ENCODE measurements at places on chromosomes 6 and 20. TPM values are rescaled to one million over a fixed set of nuclear protein-coding genes. Genes with fewer than 3 reads are reported as not detected.

- no peak for DNase-seq
Measured at GRCh38 chr6:136608991-136609390, 58.8 kb upstream of the MAP7 start.

DNA sequence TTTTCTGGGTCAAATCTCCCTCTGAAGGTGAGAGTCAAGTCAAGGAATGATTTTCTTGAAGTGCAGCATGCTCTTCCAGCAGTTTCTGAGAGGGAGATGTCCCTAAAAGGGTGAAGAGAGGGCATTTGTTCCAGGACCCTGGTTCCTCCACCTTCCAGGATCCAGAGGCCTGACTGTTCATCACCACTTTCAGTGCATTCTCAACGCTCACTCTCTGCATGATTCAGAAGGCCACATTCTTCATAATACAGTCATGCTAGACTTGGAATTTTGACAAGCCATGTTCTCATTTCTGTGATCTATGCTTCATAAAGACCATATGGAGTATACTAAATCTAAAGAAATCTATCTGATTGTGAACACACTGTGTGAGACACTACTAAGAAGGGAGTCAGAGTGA, 85.1 kb downstream of the PDE7B start:
- no peak for DNase-seq

DNA sequence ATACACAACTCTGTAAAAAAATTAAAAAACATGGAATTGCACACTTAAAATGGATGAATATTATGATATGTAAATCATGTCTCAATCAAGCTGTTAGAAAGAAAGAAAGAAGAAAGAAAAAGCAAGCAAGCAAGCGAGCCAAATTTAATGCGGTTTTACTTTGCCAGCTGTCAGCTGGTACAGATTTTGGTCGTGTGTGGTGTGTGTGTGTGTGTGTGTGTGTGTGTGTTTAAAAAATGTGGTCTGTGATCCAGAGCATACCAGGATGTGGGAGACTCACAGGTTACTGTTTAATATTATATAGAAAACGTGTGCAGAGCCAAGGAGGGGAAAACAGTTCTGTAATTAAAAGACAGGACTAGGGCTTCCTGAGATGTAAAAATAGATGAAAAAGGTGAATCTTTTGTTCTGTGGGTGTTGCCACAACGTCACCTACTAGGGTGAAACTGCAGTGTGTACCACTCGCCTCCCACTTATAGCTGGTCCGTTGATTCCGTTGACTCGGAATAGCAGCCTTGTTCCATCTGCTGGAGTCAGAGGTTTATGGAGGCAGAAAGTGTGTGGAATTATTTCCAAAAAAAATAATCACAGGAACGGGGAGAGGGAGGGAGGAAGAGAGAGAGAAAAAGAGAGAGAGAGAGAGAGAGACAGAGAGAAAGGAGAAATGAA, 197.7 kb downstream of the BCAS1 start:
- no peak for DNase-seq

DNA sequence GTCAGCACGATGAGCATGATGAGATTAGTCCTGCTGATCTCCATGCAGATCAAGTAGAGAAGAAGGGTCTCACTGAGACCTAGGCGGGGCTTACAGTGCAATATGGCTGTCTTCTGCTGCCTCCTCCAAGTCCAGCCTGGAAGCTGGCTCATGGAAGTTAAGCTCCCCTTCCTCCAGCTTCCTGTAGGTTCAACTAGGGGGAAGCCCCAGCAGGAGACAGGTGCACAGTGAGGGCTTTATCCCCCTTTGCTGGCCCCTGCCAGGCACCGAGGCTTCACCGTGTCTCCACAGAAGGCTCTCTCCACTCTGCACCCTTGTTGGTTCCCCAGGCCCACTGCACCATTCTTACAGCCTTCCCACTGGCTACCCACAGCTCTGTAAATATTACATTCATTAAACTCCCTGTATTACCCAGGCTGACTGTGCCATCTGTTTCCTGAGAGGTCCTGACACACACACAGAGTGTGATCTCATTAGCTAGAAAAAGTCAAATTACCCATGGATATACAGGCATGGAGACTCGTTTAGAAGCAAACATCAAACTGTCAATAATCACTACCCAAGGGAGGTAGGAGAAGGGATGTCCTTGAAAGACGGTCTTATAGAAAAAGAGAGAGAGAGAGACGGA, 90.4 kb downstream of the SLC2A10 start:
- no peak for DNase-seq

DNA sequence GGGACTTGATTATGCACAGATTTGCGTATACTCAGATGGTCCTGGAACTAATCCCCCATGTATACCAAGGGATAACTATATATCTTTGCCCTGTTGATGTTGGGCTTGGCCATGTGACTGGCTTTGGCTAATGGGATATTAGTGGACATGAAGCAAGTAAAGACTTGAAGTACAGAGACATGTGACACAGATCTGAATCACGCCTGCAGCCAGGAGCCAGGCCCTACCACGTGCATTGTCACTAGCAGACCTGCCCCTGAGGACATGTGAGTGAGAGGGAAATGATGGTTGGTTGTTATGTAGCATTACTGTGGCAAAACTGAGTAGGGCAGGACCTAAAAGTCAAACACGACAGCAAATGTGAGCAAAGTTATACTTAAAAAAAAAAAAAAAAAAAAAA, 155.7 kb downstream of the AKAP7 start:
- no peak for DNase-seq

GRCh38 chr6:117976030-117976651, 69.1 kb downstream of the SLC35F1 start:
- DNase-seq, result no peak

DNA sequence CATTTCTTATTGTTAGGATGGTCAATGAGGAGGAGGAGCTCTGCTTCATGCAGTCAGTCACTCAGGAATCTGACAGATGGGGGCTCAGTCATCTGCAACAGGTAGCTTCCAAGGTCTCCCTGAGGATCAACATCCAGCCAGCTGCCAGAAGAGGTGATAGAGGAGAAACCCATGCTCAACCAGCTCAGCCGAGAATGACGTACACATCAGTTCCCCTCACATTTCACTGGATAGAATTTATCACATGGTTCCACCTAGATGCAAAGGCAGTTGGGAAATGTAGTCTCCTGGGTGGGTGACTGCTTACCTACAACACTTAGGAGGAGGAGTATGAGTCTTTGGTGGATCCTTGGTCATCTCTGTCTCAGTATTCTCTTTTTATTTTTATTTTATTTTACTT, 144.5 kb downstream of the CEBPB start:
- no peak for DNase-seq

DNA sequence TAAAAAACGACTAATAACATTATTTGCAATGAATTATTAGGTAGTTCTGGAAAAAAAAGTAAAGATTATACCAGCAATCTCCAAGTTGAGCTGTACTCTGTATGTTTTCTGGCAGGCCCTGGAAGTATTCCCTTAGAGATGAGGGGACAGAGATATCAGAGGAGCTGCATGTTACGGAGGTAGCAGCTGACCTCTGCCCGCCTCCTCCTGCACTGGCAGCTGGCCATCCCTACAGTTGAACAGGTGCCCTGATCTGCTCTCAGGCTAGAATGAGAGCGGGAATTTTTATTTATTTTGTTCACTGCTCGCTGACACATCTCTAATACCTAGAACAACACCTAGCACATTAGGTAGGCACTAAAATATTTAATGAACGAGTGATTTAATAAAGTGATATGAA, 23.1 kb downstream of the FBXL4 start:
- peak; percentile 76 for DNase-seq

- DNase-seq, result no peak
Measured at GRCh38 chr6:45398075-45398813, 20.5 kb upstream of the SUPT3H start.

DNA sequence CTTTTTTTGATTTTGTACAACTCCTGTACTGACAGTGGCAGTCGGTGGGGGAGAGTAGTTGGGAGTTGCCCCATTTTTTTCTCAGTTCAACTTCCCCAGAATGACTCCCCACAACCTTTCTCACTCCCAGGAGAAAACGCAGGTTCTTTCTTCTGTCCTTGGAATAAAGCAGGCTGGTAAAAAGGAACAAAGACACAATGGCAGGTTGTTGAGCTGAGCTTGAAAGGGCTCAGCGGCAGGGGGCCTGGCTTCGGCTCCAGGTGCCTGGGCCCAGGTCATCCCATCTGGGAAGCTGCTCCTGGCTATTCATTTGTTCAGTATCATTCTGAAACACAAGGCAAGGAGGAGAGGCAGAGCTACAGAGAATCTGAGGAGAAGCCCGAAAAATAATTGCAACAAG, 46.2 kb downstream of the PROKR2 start:
- DNase-seq, result no peak

GRCh38 chr6:25958700-25959162, 3.9 kb upstream of the TRIM38 start:
- DNase-seq, result no peak

DNA sequence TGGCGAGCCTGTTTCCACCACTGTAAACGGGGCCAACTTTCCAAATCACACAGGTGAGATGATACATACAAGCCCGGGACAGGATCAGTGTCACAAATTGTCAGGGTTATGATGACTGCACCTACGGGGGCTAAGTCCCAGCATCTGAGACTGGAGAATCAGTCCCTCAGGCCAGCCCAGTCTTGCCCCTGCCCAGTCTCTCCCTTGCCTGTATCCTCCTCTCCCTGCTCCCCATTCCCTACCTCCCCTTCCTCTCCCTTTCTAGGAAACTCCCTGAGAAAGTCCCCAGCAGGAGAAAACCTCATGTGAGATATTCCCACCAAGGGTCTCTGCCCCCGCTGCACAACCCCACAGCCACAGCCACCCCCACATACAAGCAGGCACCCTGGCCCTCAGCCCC, 1.5 kb downstream of the FOXS1 start:
- DNase-seq, result no peak

GRCh38 chr6:34144581-34145160, 1.2 kb downstream of the GRM4 start:
- DNase-seq, result no peak

DNA sequence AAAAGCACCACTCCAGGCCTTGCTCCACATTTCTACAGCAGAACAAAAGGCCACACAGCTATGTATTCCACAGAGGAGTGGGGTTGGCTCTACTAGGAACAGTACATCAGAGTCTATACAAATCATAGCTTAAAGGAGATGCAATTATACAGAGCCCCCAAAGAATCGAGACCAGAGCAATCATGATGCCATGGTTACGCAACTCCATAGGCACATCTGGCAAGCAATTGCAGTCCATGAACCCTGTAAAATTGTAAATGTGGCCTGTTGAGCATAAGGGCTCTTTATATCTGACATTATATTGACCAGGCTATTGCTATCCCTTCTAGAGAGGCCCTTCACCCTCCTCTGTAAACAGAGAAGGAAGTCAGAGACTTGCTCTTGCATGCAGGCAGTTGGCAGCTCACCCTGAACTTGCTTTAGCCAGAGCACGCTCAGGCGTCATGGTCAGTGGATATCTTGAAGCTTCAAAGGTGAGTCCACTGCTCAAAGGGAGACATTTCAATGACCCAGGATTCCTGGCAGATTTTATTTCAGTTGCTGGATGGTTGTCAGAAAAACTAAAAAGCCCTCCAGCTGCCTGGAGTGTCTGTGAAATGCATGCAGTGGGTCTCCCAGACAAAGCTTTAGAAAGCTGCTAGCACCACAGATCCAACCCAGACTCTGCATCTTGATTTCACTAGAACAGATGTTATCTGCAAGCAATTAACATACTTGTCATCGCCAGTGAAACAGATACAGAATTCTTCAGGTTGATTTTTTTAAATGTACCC, 357.2 kb downstream of the CENPW start:
- no peak for DNase-seq

DNA sequence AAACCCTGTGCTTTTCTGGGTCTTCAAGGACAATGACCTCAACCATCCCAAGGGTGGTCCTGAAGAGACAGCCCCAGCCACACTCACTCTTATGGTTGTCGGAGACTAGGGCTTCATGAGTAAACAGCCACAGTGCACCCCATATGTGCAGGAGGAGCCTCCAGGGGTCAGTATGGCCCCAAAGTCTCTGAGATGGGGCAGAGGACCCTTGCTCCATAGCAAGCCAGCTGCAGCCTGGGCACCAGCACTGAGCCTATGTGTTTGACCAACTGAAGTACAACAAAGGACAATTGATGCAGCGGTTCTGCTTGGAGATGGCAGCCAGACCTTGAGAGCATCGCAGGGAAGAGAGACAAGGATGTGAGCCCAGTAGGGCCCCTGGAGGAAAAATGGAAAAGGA, 112.2 kb downstream of the LRFN2 start:
- DNase-seq, result no peak

- DNase-seq, result no peak
Measured at GRCh38 chr6:8240301-8240700, 138.0 kb upstream of the EEF1E1 start.

The OTOR gene
- not detected for total RNA-seq

DNA sequence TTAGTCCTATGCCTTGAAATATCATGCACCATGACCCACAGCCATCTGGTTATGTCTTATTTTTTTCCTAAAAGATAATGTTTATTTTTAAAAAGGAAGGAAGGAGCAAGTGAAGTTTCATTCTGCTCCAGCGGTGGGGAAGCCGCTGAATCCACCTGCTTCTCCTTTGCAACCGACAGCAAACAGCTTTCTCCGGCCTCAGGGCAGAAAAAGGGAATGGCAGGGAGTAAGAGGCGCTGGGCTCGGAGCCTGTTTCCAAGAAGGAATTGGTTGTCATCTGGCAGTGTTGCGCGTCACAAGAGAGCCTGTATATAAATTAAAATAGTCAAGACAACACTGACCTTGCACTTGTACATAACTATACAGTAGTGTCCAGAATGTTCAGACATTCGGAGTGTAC, 14.2 kb downstream of the GFRA4 start:
- DNase-seq, result no peak

GRCh38 chr20:31711179-31712111, 11.2 kb downstream of the BCL2L1 start:
- no peak for DNase-seq

The DACT2 gene
- 1.6 TPM for total RNA-seq

- DNase-seq, result no peak
Measured at GRCh38 chr6:129607581-129608186, 102.3 kb downstream of the ARHGAP18 start.

The BPIFB4 gene
- not detected for total RNA-seq

DNA sequence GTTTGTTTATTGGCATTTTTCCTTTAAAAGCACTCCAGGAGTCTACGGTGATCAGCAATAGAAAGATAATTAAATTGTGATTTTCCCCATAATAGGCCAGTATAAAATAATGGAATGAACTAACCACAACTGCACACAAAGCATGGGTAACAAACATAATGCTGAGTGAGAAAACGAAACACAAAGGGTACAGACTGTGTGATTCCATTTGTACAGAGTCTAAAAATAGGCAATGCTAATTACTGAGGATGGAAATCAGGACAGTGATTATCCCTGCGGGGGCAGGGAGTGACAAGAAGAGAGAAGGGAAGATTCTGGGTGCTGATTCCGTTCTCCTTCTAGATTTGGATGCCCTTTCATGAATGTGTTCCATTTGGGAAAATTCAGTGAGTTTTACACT, 478.1 kb downstream of the PREX1 start:
- DNase-seq, result no peak

The NUP43 gene
- 29.3 TPM for total RNA-seq

The FAM229B gene
- total RNA-seq, result 86.6 TPM
